ENCODE measurements at places on chromosomes 2 and 18.

DNA sequence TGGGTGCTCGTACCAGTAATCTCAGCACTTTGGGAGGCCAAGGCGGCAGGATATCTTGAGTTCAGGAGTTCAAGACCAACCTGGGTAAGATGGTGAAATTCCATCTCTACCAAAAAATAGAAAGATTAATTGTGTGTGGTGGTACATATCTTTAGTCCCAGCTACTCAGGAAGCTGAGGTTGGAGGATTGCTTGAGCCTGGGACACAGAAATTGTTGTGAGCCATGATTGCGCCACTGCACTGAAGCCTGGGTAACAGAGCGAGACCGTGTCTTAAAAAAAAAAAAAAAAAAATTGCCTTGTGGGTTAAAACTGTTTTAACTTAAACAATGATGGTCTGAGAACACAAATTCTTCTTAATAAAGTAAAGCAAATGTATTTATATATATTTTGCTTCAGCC is 49.6 kb downstream of the ATP9B start:
- no peak for DNase-seq

DNA sequence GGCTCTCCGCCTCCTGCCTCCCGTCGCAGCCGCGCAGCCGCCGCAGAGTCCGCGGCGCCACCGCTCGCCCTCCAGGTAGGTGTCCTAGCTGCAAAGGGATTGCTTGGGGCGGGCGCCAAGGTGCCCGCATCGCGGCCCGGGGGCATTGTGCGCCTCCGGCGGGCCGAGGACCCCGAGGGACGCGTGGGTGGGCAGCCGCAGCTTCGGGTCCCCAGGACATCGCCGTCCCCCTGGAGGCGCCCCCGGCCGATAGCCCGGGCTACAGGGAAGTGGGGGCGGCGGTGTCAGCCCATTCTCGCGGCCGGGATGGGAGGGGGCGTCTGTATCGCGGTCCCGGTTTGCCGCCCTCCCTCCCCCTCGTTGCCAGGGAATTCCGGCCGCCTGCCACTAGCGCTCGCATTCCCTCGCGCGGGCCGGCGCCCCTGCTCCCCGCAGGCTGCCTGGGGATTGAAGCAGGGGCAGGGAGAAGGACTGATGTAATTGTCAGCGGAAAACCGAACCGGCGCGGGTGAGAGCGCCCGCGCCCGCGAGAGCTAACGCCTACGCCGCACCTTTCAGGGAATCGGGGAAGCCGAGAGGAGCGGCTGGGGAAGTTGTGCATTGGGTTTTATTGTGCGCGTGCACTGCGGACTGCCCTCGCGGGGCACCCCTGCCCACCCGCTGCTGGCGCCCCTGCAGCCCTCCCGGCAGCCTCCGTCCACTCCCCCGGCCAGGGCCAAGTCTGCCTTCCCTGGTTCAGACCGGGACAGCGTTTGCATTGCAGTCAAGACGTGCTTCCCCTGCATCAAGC is 483 bp downstream of the OSBPL6 start:
- peak; percentile 67 for DNase-seq

GRCh38 chr2:950080-950966 is at the start of gene SNTG2:
SNTG2 (plus strand) TSS chr2:950849; CDS start chr2:950997, 148 bp downstream.
- peak; percentile 81 for DNase-seq

- no peak for DNase-seq
Measured at GRCh38 chr18:37176621-37176934, 347.7 kb downstream of the KIAA1328 start.

GRCh38 chr2:10084223-10084865 is 4.1 kb upstream of the CYS1 start:
- DNase-seq = no peak

DNA sequence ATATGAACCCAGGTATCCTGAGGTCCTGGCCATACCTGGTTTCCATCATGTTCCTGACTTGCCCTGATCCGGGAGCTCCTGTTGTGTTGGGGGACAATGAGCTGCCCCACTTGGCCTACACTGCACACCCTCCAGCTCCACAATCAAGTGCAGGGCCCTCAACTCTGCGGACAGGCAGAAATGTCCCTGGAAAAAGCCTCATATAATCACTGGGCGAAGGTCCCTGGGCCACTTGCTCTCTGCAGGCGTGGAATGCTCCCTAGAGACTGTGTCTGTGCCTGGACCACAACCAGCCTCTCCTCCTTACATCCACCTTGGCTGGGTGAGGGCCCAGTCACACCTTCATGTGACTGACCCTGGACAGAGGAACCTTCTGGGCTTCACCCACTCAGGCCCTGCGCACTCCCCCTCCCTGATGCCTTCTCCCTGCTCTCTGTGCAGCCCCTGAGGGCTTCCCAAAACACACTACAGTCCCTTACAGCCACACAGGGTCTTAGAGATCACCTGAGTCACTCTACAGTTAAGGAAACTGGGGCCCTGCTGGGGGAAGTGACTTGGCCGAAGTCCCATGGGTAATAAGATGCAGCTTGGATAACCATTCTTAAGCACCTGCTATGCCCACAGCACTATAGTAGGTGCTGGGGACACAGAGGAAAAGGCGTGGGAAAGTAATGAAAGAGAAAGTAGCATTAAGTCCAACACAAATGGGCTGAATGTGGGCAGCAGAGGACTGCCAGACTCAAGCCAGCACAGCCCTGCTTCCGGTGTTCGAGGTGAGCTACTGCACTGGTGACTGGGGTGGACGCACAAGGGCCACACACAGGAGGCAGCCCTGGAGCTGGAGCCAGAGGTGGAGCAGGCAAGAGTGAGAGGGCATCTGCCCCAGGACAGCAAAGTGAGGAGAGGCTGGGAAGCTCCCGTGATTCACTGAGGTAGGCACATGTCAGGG is 9.8 kb downstream of the BOLA3 start:
- no peak for DNase-seq

DNA sequence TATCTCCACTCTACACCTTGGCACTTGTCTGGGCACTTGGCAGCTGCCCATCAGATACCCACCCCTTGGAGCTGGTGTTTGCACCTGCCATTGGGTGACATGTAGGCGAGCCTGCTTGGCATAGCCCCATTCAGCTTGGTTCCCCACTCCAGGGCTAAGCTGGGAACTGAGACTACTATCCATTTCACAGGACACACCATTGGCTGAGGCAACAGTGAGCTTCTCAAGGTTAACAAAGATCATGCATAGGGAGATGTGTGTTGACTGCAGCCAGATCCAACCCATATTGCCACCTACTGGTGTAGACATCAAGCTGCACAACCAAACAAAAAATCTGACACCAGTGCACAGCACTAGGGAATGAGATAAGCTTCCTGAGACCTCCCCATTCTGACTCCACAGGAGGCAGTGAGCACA is 1389.8 kb upstream of the TMEFF2 start:
- peak; percentile 21 for DNase-seq

GRCh38 chr2:172806493-172806892 is 70.8 kb downstream of the RAPGEF4 start:
- peak; percentile 44 for DNase-seq

DNA sequence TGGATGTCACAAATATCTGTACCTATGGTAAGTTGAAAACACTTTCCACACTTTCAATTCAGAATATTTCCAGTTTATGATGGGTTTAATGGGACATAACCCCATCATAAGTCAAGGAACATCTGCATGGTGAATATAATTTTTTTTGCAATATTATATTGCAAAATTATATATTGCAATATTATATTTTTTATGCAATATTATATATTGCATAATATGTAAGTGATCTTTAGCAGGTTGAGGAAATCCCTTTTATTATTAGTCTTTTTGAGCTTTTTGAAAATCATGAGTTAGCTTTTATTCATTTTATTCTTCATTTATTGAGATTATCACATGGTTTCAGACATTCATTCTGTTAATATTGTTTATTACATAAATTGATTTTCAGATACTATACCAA is 342.2 kb upstream of the GALNT5 start:
- DNase-seq = no peak

GRCh38 chr2:105262651-105263091 is 21.1 kb downstream of the GPR45 start:
- no peak for DNase-seq

- DNase-seq = no peak
Measured at GRCh38 chr2:169546756-169547155, 26.9 kb downstream of the FASTKD1 start.

DNA sequence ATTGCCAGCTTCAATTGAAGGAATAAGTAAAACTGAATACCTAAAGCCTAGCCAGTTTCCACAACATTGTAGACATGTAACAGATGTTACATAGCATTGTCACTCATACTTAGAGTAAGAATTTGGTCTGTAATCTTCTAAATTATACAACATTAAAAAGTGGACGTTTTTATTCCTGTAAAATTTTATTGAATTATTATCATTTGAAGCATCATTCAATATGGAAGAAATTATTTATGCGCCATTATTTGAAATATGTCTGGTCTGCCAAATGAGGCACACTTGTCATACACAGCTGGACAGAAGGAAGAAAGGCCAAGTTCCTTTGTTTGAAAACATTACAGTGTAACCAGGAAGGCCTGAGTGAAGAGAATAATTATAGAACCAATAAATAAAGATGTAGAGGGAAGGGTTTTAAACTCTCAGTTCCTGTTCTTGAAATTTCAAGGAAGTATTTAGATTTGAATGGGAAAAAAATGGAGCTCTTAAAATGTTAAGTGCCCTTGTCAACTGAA is 575.5 kb downstream of the LRRTM4 start:
- DNase-seq = no peak

DNA sequence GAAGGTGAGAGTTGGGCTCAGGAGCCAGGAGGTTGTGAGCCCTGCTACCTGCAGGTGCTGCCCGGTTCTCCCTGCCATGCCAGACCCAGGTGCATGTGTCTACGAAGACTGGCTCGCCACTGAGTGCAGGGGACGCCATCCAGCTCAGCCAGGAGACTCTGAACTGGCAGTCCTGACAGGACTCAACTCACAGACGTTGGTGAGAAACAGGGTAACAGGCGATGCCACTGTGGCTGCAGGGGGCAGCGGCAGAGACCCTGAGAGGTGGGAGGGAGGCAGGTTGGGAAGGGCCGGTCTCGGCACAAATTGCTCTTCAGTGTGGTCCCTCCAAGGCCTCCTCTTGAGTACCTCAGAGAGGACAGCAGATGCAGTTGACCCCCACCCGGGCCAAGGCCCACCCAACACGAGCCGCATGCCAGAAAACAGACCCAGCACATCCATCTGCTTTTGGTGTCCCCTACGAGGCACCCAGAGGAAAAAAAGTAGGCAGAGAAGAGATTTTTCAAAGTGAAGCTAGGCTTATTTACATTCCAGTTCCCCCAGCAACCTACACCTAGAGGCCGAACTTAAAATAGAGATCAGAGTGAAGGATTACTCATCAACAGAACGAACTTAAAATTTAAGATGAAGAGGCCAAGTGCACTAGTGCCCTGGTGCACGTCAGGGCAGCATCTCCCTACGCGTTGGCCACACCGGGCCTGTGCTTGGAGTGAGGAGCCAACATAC is 184.8 kb downstream of the SEPTIN10 start:
- no peak for DNase-seq

- no peak for DNase-seq
Measured at GRCh38 chr2:8089596-8089995, 592.3 kb upstream of the ID2 start.

- DNase-seq = peak; percentile 19
Measured at GRCh38 chr2:138632066-138632620, 130.6 kb downstream of the SPOPL start.

DNA sequence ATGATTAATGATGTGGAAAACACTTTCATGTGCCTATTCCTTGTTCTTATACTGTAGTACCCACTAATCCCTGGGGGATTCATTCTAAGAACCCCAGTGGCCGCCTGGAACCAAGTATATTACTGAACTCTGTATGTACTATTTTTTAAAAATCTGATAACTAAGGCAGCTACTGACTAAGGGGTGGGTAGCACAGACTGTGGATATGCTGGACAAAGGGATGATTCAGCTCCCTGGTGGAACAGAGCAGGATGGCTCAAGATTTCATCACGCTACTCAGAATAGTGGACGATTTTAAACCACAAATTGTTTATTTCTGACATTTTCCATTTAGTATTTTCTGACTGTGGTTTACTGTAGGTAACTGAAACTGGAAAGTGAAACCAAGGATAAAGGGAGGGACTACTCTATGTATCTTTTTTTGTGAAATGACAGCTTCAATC is 41.8 kb upstream of the CDC42EP3 start:
- DNase-seq = peak; percentile 60

DNA sequence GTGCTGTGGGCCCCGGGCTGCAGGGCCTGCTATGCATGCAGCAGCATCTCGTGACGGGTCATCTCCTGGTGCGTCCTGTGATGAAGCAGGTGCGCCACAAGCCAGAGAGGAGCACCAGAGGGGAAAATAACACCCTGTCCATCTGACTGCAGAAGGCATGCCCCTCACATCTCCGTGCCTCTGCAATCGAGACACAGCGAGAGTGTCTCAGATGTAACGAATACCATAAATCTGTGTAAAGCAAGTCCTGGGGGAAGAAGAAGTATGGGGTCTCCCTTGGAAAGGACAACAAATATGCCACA is 137.5 kb downstream of the PTGR3 start:
- DNase-seq = no peak

DNA sequence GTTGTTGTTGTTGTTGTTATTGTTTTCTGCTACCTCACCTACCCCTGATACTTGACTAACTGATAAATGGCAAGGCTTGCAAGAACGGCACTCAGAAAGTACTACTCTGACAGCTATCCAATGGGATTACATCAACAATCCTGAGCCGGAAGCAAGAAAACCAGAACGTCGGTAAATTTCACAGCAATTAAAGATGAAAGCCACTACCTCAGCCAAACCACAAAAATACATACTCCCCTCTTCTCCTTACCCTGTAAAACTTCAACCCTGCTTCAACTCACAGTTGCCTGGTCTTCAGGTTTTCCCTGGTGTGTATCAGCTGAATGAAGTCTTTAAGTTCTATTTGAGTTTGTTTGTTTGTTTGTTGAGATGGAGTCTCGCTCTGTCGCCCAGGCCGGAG is 293.7 kb upstream of the RND3 start:
- DNase-seq = no peak

GRCh38 chr2:9909106-9909505 is 42.4 kb upstream of the GRHL1 start:
- no peak for DNase-seq

- DNase-seq = no peak
Measured at GRCh38 chr2:6054161-6054671, 362.0 kb downstream of the SOX11 start.

DNA sequence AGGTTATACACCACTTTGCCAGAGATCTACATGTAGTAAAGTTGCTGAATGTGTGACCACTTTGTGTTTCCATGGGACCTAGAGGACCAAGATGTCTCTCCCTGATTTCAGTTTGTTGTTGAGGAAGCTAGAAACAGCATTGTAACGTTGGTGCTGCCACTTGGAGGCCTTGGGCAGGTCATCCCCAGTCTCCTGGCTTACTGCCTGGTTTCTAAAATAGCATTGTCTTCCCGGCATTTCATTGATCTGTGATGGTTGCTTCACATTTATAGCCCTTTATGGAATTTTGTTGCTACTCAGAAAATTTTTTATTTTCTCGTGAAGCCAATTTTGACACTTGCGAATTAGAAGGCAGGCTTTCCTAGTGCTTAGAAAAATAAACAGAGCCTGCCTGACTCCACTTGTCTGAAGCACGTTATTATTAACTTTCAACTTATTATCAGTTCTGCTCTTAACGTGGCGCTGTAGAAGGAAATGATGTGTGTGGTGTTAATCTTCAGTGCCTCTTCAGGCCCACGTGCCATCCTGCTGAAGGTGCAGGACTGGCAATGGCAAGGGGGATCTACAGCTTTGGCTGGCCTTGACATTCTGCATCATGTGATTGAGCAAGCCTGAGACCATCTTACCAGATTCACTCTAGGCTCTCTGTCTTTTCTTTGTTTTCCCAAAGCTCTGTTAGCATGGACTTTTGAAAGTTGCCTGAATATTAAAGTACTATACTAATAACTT is 59.9 kb downstream of the INPP4A start:
- no peak for DNase-seq

Data from urothelium cell line (cell line).